ENCODE measurements at places on chromosomes 2 and 18.

- no peak for DNase-seq
Measured at GRCh38 chr2:22998359-22998758, 386.6 kb upstream of the KLHL29 start.

- DNase-seq = no peak
Measured at GRCh38 chr2:230905448-230906421, 19.3 kb downstream of the GPR55 start.

DNA sequence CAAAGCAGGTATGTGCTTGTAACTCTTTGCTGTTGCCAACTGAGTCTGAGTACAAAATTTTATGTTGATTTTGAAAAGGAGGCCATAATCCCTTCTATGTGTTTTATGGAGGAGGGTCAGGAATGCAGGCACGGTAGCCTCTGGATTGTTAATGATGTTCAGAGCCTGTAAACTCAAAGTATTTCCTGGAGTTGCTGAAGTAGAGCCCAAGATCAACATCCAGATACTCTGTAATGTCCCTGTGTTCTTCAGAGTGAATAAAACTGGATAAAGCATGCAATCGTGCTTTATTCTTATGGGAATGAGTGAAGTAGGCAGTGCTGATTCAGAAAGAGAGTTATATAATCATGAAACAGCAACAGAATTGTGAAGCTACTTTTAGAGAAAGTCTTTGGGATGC, 61.8 kb upstream of the CHRNA1 start:
- DNase-seq = no peak

DNA sequence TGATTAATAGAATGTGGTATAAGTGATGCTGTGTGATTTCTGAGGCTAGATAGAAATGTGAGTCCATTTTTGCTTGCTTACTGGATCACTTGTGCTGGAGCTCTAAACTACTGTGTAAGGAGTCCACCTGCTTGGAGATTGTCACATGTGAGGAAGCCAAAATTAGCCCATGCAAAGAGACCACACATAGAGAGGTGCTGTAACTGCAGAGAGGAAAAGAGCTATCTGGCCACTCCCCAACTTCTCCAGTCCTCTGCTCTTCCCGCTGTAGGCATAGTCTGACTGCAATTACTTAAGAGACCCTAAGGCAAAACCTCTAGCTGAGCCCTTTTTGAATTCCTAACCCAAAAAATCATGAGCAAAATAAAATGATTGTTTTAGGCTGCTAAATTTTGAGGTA, 120.6 kb upstream of the FBXO11 start:
- no peak for DNase-seq

DNA sequence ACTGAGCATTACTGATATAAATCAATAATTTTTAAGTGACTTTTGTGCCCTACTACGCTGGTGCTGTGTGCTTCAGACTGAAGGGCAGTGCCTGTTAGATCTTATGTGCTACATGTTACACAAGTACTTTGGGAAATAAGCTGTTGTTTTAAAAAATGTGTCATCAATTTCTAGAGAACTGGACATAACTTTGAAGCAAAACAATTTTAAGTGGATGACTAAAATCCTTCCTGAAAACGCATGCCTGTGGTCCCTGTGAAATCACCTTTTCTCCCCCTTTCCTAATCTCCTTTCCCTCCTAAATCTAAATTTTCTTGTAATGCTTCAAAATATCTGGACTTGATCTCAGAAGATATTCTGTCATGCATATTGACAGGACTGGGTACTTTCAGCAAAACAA, 7.1 kb upstream of the IL1RL1 start:
- DNase-seq = no peak

GRCh38 chr2:1652034-1652790, 92.1 kb downstream of the PXDN start:
- no peak for DNase-seq

DNA sequence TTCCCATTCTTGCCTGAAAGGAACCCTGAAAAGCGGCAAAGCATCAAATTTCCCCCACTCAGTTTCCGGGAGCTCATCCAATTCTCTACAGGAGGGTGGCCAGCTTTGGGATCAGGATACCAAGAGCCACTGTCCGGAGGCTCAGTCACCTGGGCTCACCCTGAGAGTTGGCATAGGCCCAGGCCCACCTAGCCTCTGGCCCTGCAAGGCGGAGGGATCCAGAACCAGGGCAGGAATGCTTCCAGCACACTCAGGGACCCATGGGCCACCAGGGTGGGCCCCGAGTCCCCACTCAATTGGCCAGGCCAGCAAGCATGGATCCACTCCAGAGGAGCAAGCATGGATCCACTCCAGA, 432.9 kb upstream of the MYT1L start:
- DNase-seq = no peak

- no peak for DNase-seq
Measured at GRCh38 chr2:19256121-19256601, 102.3 kb downstream of the OSR1 start.

DNA sequence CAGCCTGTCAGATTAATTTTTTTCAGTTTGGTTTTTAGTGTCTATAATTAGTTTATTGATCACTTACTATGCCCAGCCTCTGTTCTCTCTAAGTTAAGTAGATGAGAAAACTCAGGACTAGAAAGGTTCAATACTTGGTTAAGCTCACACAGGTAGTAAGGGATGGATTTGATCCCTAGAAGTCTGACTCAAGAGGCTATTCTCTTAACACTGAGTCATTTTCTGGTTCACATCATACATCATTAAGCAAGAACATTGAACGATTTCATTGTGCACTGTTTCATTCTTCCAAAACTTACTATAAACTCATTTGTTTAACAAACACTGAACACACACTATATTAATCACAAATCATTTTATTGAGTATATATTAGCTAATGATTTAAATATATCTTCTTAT, 54.1 kb upstream of the SLC38A11 start:
- DNase-seq = no peak

DNA sequence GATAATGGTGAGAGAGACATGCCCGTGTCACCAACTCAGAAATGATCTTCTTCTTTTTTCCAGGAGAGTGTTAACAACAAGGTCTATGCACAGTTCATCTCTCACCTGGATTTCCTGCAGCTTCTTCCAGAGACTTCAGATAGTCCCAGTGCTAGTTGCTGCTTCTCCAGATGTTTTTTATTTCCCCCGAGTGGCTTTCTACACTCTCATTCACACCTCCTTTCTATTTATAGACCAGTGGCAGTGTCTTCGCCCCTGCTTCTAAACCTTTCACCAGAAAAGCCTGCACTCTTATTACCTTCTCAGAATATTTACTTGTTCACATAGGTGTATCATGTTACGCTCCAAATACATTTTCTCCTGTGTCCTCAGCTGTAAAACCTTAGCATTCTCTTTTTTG, 558.8 kb upstream of the CHAC2 start:
- no peak for DNase-seq

DNA sequence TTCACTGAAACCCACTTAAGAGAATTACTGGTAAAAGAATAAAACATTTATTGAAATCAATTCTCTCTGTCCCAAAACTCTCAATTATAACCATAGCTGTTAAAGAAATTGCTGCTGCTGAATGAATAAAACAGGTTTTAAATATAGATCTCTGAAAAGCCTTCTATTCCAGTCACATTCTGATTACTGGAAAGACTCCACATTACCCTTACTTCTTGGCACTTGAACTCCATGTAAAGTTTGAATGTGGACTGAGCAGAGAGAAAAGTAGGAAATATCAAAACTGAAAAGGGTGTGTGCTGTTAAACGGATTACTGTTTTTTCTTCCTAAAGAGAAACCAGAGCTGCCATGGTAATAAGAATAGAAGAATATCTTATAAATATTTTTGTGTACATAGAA, 655.3 kb upstream of the SETBP1 start:
- no peak for DNase-seq

DNA sequence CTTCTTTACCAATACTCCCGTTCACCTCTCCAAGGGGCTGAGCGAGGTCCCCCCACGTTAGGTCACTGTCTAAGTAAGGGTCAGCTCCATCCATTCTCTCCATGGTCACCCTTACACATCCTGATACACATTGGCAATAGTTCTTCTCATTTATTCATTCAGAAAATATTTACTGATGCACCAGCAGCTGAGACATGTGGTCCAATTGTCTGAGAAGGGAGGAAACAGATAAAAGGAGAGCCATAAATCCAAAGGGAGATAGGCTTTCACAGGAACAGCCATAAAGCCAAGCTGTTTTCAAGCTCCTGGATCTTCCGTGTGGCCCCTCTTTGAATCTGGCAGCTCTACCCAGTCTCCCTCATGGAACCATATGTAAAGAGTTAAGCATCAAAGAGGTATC, 121.2 kb downstream of the TXNL1 start:
- DNase-seq = no peak

DNA sequence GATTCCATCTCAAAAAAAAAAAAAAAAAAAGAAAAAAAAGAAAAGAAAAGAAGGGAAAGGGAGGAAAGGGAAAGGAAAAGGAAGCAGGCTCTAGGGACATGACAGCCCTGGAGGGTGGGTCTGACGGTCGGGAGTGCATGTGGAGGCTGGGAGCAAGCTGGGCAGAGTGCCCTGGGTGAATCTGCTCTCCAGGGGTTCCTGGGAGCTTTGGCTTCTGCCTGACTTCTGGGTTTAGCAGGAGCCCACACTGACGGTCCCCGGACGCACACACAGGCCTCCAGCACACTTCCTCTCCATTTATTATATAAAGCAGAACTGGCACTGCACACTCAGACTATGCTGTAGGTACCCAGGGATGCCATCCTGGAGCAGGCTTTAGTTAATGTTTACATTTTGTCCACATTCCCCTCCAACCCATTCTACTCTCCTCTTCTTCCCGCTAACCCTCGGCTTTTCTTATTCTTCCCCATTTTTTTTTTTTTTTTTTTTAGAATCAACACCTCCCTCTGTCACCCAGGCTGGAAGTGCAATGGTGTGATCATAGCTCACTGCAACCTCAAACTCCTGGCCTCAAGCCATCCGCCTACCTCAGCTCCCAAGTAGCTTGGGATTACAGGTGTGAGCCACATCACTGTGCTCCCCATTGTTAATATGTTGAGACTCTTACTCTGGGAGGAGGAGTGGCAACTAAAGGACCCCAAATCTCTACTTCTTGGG, 151.1 kb upstream of the SLC1A4 start:
- no peak for DNase-seq

GRCh38 chr2:10079266-10079869, 843 bp downstream of the CYS1 start:
- DNase-seq = no peak

DNA sequence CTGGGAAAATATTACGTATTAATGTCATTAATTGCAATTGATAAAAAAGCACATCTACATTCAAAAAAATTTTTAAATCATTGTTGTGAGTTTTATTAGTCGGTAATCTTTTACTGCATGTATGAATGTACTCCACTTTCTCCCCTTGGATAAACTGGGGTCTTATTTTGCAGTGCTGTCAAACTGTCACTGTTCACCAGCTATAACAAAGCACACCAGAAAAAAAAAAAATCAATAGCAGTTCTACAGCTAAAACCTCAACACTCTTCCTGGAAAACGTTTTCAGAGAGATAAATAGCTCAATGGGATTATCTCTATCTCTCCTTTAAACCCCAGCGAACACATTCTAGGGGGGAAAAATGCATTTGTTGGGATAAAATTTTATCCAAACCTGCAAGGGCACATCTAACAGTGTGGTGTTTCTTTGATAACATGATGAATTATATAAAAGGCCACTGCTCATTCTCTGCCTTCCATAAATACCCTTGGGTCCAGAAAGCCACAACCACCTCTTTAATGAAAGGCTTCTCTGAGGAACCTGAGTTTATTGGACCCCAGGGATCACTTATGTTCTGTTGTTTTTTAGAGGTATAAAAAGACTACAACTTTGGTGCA, 219.9 kb downstream of the CDH20 start:
- no peak for DNase-seq

GRCh38 chr2:221555494-221555846, 16.6 kb downstream of the EPHA4 start:
- DNase-seq = no peak

- DNase-seq = no peak
Measured at GRCh38 chr2:96914332-96914731, 44.5 kb upstream of the SEMA4C start.

Data from NCI-H1092 (cell line).